Esophagus muscularis mucosa (tissue), 4 donors: ENCODE measurements at places on chromosomes 11 and 22. TPM values are rescaled to one million over a fixed set of nuclear protein-coding genes. Genes with fewer than 3 reads are reported as not detected.

- no peak overlapping the region for H3K27ac ChIP-seq
- peaks cover 46% of the 10 kb centered on the region for H3K36me3 ChIP-seq
- no peak for DNase-seq
- H3K4me3 ChIP-seq, result no peak overlapping the region
- H3K27me3 ChIP-seq, result peaks cover 39% of the 10 kb centered on the region
- peaks cover 62% of the 10 kb centered on the region for H3K4me1 ChIP-seq
These were observed 3.3 kb upstream of the CRACR2B start for GRCh38 chr11:824292-824880.

GRCh38 chr11:102223859-102224258, 93.4 kb upstream of the BIRC3 start:
- H3K4me1 ChIP-seq, result peaks cover 28% of the 10 kb centered on the region
- DNase-seq, result no peak
- H3K27ac ChIP-seq, result no peak overlapping the region
- peaks cover 35% of the 10 kb centered on the region for H3K36me3 ChIP-seq
- H3K4me3 ChIP-seq, result no peak overlapping the region
- no peaks in the 10 kb centered on the region for H3K27me3 ChIP-seq

- DNase-seq, result no peak
- no peak overlapping the region for H3K4me3 ChIP-seq
- H3K4me1 ChIP-seq, result no peaks in the 10 kb centered on the region
- no peak overlapping the region for H3K27ac ChIP-seq
These were observed 34.1 kb downstream of the SERGEF start for GRCh38 chr11:17978553-17979287.

DNA sequence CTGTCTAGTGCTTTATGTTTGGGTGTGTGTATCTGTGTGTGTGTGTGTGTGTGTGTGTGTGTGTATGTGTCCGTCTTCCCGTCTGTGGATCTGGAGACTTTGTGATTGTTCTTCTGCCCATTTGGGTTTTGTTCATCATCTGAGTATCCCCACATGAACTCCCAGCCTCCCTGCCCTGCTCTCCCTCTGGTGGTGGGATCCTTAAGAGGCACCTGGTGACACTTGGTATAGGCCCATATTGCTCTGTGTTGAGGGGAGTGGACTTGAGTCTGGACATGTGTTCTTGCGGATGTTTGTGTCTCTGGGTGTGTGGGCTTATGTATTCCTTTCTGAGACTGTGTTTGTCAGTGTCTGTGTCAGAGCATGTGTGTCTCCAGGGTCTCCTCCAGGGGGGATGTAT, 15.3 kb downstream of the RCOR2 start:
- H3K36me3 ChIP-seq, result peaks cover 100% of the 10 kb centered on the region
- H3K27me3 ChIP-seq, result no peaks in the 10 kb centered on the region
- no peak overlapping the region for H3K27ac ChIP-seq
- H3K4me1 ChIP-seq, result no peaks in the 10 kb centered on the region

DNA sequence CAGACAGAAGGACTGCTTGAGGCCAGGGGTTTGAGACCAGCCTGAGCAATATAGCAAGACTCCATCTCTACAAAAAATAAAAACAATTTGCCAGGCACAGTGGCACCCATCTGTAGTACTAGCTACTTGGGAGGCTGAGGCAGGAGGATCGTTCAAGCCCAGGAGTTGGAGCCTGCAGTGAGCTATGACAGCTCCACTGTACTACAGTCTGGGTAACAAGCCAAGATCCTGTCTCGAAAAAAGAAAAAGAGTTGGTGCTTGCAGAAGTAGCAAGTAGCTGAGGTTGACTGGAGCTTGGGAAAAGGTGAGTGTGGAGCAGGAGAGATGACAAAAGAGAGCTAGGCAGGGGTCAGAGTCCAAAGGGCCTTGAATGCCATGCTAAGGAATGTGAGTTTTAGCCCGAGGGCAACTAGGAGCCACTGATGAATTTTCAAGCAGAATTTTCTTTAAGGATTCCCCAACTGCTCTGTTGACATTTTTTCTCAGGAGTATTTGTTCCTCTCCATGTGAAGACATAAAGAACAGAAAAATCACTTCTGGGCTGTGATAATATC, 3.1 kb downstream of the AP1B1 start:
- peaks cover 21% of the 10 kb centered on the region for H3K36me3 ChIP-seq
- DNase-seq, result no peak
- H3K4me3 ChIP-seq, result no peak overlapping the region
- no peak overlapping the region for H3K27ac ChIP-seq
- H3K27me3 ChIP-seq, result no peaks in the 10 kb centered on the region

DNA sequence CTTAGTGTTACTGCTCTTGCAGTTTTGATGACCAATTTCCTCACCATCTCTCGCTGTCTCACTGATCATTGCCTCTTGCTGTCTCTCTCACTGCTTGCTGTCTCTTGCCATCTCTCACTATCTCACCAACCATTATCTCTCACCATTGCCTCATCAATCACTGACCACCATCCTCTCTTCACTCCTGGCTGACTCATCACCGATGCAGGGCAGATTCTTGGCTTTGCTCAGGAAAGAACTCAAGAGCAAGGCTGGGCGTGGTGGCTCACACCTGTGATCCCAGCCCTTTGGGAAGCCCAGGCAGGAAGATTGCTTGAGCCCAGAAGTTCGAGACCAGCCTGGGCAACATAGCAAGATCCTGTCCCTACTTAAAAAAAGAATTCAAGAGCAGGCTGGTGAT, 66.3 kb upstream of the SYN3 start:
- H3K4me1 ChIP-seq, result no peaks in the 10 kb centered on the region
- H3K27ac ChIP-seq, result no peak overlapping the region
- no peak overlapping the region for H3K4me3 ChIP-seq

DNA sequence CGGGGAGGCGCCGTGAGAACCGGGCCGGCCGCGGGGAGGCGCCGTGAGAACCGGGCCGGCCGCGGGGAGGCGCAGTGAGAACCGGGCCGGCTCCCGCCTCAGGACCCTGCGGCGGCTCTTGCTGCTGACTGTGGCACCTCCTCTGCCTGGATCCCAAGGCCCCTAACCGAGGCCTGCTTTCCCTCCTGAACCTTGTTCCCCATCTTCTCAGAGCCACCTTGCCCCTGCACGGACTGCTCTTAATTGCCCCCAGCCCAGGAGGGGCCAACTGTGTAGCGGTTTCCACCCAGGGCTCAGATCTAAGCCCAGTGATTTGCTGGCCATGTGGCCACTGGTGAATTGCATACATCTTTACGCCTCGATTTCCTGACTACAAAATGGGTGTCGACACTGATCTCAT, 112.2 kb upstream of the B3GAT1 start:
- no peak overlapping the region for H3K27ac ChIP-seq
- H3K4me3 ChIP-seq, result no peak overlapping the region
- H3K36me3 ChIP-seq, result no peaks in the 10 kb centered on the region
- no peaks in the 10 kb centered on the region for H3K4me1 ChIP-seq

- DNase-seq, result no peak
- peak overlapping the region; percentile 98 for H3K27ac ChIP-seq
- peak overlapping the region; percentile 26 for H3K4me3 ChIP-seq
- peaks cover 100% of the 10 kb centered on the region for H3K4me1 ChIP-seq
These were observed 8.0 kb downstream of the MYH9 start for GRCh38 chr22:36379593-36380361.

DNA sequence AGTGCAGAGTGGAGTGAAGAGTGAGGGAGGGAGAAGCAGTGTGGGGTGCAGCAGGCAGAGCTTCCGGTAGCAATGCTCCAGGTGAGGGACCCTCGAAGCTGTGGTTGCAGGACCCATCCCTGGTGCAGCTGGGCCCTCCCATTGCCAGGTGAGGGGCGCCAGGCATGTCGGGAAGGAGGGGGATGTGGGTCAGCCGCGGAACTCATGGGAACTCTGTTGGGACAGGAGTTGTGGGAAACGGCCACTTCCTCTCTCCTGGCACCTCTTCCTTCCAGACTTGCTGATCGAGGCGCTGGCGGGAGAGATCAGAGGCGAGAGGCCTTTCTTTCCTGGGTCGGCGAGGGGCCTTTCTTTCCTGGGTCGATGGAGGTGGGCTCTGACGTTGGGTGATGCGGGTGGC, 48.5 kb downstream of the TPCN2 start:
- H3K27ac ChIP-seq, result no peak overlapping the region
- no peaks in the 10 kb centered on the region for H3K27me3 ChIP-seq
- no peak for DNase-seq
- H3K4me1 ChIP-seq, result peaks cover 25% of the 10 kb centered on the region

DNA sequence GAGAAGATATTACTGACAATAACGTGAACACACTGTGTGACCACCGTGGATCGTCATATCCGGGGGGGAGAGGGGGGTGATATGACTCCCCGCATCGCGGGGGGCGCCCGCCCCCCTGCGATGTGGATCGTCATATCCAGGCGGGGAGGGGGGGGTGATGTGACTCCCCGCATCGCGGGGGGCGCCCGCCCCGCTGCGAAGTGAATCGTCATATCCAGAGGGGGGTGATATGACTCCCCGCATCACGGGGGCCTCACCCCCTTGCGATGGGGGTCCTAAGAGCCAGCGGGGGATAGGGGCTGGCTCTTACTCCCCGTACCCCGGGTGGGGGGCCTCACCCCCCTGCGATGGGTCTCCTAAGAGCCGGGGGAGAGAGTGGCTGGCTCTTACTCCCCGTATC, 19.9 kb downstream of the UNC93B1 start:
- H3K4me1 ChIP-seq, result no peaks in the 10 kb centered on the region
- H3K36me3 ChIP-seq, result no peaks in the 10 kb centered on the region
- no peaks in the 10 kb centered on the region for H3K27me3 ChIP-seq
- H3K27ac ChIP-seq, result no peak overlapping the region
- DNase-seq, result no peak

DNA sequence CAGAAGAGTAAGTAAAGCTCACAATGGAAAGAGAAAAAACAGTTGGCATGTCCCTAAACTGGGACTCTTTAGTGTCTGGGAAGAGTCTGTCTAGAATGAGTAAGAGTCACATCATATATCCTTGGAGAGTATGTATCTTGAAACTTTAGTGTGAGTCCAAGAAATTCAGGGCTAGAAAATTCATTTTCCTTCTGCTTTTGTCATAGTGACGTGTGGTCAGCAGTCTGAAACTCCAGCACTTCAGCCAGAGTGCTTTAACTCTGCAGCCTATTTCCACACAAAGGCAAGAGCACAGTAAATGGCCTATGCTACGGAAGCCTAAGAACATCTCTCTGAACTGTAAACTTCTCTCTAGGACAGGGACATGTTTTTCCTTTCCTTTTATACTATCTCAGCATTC, 174.1 kb downstream of the FAM181B start:
- DNase-seq, result no peak
- H3K27me3 ChIP-seq, result no peaks in the 10 kb centered on the region
- H3K27ac ChIP-seq, result no peak overlapping the region
- no peak overlapping the region for H3K4me3 ChIP-seq

- H3K27ac ChIP-seq, result no peak overlapping the region
- no peaks in the 10 kb centered on the region for H3K27me3 ChIP-seq
- DNase-seq, result no peak
- peaks cover 100% of the 10 kb centered on the region for H3K36me3 ChIP-seq
- no peak overlapping the region for H3K4me3 ChIP-seq
These were observed 31.4 kb upstream of the TESMIN start for GRCh38 chr11:68782711-68783110.

- peaks cover 20% of the 10 kb centered on the region for H3K4me1 ChIP-seq
- no peak overlapping the region for H3K4me3 ChIP-seq
- no peaks in the 10 kb centered on the region for H3K36me3 ChIP-seq
- no peaks in the 10 kb centered on the region for H3K27me3 ChIP-seq
- H3K27ac ChIP-seq, result no peak overlapping the region
- peak; percentile 29 for DNase-seq
These were observed 171.8 kb downstream of the ETS1 start for GRCh38 chr11:128415539-128415938.

DNA sequence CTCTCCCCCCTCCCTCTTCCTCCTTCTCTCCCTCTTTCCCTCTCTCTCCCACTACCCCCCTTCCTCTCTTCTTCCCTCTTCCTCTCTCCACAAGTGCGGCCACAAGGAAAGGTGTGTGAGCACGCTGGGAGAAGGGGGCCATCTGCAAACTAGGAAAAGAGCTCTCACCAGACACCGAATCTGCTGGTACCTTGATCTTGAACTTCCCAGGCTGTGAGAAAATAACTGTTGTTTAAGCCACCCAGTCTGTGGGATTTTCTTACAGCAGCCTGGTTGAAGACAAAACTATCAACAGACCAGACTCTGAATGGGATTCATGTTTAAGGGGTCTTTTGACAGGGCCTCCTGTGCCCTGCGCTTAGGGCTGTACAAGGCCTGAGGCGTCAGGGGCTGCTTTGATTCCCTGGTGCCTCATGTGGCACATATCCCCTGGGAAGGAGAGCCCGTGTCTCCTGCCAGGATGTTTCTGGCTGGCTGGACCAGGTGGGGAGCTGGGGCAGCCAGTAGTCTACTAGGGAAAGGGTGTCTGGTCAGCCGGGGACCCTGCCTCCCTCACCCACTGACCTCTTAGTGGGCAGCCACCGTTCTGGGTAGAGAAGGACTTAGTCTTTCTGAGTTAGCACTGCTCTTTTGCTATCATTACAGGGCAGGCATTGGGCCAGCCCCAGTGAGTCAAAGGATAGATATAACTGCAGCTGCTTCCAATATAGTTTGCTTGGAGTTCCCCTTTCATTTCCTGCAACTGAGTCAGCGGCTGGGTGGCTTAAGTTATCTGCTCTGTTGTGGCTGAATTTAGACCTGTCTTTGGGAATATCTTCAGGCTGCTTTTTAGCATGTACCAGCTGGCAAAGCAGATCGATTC, 6.2 kb downstream of the PANX1 start:
- peak overlapping the region; percentile 69 for H3K27ac ChIP-seq
- H3K4me3 ChIP-seq, result no peak overlapping the region
- H3K4me1 ChIP-seq, result peaks cover 62% of the 10 kb centered on the region
- no peaks in the 10 kb centered on the region for H3K36me3 ChIP-seq
- H3K27me3 ChIP-seq, result no peaks in the 10 kb centered on the region

DNA sequence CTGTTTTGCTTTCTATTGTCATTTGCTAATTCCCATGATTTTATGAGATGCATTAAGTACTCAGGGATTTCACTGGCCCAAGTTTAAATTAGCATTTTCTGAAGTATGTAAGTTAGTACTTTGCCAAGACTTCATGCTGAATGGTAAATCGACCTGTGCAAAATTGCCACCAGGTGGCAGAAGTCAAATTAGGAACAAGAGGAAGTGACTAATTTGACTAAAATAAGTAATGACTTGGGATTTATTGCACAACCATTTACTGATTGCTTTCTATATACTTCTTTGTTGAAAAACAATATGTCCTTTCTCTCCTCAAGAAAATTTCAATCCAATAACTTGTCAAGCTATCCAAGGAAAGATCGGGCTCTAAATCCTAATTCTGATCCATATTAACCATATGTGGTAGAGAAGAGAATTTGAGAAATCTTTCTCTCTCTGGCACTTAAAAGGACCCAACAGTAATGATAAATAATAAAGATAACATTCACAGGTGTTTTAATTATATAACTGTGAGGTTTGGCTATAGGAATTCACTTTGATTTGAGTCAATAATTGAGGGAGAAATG, 253.7 kb upstream of the CHORDC1 start:
- H3K27ac ChIP-seq, result no peak overlapping the region
- no peak for DNase-seq
- no peaks in the 10 kb centered on the region for H3K36me3 ChIP-seq
- H3K4me1 ChIP-seq, result no peaks in the 10 kb centered on the region
- H3K4me3 ChIP-seq, result no peak overlapping the region
- H3K27me3 ChIP-seq, result no peaks in the 10 kb centered on the region

The MS4A4E gene
- 7.9 TPM for total RNA-seq

The PLEKHA7 gene
- 8.7 TPM for total RNA-seq

The C22orf31 gene
- total RNA-seq, result not detected

The TMEM191C gene
- total RNA-seq, result not detected

The ELF5 gene
- not detected for total RNA-seq

The CFAP300 gene
- 0.83 TPM for total RNA-seq

The MUC15 gene
- 0.42 TPM for total RNA-seq

The MMP3 gene
- 1.3 TPM for total RNA-seq

The GPHA2 gene
- total RNA-seq, result not detected
